ENCODE measurements at places on chromosomes 13 and 19.

DNA sequence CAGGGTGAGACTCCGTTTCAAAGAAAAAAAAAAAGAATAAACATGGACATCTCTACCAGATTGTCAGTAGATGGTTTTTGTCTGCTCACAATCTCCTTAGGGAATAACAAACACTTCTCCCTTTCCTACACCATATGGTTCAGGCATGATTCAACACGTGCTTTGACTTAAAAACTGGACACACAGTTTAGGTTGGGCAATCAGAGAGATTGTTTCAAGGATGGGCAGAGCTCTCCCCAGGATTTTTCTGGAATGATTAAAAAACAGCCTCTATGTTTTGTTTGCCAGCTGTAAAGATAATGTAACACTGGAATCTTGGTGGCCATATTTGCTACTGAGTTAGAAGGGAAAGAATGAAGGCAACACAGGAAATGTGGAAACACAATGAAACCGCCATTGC lies 150.1 kb upstream of the TSC22D1 start:
- DNase-seq: no peak

DNA sequence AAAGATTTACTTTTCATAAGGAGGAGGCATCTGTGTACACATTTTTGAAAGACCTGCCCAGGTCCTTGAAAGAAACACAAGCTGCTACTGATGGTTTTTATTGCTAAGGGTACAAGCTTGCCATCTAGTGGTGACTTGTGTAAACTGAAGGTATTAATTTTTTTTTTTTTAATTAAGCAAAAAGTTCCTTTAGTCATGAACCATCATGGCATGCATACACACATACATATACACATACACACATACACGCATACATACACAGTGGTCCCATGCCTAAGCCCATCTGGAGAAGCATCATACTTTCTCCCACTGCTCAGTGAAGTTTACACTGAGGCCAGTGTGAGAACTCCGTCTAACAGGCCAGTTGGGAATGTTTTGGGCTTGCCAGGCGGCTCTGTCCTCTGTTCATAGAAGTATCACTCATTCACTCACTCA lies 312.5 kb downstream of the DCLK1 start:
- DNase-seq: no peak

DNA sequence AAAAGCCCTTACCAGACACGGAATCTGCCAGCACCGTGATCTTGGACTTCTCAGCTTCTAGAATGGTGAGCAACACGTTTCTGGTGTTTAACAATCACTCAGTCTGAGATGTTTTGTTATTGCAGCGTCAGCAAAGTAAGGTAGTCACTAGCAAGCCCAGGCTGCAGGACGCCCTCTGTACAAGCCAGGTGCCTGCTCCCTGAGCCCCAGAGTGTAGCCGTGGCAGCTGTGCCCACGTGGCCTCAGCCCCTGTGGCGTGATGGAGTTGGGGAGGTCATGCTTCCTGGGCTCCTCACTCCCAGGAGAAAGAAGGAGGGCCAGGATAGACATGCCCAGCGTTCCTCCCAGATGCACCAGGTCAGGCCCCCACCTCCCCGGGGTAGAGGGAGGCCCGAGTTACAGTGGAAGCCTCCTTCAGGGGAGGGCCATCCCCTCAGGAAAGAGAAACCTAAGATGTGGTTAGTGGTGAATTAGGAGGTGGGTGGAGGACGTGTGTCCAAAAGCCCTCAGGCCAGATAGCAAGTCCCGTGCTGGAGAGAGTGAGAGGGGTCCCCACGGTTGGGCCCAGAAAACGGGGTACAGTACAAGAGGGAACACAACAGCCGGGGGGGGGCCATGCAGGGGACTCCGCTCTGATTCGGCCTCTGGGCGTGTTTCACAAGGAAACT lies 169.6 kb upstream of the SOX1 start:
- no peak for DNase-seq

- no peak for DNase-seq
Observed at GRCh38 chr13:104043184-104043583, 977.0 kb upstream of the SLC10A2 start.

GRCh38 chr13:23622985-23623384 lies 52.8 kb downstream of the TNFRSF19 start:
- no peak for DNase-seq

DNA sequence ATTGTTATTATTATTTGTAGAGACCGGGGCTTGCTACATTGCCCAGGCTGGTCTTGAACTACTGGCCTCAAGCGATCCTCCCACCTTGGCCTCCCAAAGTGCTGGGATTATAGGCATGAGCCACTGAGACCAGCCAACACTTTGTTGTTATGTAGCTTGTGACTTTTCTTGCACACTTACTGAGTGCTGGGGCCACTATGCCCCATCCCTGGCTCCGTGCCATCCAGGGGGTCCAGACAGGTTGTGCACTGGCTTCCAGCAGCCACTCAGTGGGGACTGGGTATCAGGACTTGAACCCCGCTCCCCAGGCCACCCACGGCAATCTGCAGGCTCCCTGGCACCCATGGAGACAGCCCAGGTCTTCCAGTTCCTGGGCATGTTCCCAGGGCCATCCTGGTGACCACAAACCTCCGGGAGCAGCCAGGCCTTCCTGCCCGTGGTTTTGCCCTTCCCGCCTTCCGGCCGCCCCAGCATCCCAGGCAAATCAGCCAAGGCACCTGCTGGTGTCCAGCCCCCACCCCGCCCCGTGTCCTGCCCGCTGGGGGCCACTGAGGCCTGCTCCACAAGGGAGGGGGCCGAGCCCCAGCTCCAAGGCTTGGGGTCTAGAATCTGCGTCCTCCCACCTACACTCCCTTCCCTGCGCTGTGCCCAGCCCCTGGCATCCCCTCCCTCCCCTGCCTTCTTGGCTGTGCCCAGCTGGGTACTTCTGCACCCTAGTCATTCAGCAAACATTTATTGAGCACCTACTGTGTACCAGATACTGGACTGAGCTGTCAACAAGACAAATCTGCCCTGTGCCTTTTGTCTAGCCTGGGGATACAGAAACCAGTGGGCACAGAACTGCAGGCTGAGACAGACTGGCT lies 23.7 kb upstream of the SEMA6B start:
- no peak for DNase-seq

- no peak for DNase-seq
Observed at GRCh38 chr13:70874636-70875035, 766.4 kb upstream of the KLHL1 start.

DNA sequence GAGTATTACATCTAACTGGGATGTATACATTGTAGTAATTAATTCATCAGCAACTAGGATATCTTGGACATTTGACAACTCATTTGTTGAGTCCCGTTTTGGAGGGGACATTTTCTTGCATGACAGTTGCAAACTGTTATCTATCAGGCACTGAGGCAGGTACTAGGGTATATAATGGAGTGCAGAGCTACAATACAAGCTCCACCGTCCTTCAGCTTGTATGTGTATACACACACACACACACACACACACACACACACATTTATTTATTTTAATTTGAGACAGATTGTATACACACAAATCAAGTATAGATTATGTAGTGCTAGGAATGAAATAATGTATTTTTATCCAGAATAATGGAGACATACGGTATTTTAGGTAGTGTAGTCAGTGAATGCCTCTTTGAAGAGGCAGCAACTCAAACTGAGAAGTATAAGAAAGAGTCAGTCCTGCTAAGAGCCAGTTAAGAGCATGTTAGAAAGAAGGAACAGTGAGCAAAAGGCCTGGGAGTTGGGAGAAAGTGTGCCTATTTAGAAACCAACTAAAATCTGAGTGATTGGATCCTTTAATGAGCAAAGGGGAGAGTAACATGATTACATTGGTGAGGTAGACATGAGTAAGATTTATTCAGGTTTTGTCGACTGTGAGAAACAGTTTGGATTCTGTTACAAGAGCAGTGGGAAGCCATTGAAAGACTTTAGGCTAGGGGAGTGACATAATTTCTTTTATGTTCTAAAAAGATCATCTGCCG lies 74.5 kb downstream of the NBEA start:
- no peak for DNase-seq

DNA sequence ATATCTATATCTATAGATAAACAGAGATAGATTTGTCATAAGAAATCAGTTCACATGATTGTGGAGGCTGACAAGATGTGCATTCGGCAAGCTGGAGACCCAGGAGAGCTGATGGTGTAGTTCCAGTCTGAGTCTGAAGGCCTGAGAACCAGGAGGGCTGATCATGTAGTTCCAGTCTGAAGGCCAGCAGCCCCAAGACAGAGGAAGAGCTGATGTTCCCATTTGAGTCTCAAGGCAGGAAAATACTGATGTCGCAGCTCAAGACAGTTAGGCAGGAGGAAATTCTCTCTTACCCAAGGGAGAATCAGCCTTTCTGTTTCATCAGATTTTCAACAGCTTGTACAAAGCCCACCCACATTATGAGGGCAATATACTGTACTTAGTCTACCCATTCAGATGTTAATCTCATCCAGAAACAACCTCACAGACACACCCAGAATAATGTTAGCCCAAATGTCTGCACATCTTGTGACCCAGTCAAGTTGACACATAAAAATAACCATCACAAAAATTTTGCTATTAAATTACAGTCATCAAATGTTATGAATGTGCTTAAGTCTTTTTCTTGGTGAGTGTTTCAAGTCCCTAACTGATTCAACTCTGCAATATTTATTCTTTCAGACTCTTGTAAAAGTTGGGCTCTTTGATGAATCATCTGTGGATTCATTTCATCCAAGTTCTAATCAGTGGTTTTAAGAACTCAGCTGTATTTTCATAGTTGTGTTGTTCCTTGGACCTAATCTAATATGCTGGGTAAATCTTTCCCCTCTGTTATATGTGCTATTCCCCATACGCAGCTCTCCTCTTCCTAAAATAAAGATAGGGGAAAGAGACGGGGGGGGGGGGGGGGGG lies 22.7 kb upstream of the LRCH1 start:
- DNase-seq: no peak

DNA sequence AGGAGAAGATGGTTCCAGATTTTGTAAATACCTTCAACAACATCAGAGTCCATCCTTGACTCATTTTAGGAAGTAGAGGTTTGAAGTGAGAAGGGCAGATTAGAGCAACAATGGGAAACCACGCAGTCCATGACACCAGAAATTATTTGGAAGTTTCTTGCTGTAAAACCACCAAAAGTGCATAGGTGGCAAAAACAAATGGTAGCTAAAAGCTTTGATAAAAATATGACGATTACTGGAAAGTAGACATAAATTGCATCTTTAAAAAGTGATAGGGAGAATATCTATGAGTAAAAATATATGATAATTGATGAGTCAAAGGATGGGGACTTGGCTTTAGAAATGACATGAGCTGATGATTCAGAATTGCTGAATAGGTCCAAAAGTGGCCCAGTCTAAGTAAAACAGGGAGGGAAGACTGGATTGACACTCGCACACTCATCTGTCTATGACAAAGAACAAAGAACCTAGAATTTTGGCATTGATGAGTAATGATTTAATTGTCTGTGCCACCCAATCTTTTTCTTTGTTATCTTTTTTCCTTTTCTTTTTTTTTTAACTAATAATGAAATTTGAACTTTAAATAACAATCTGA lies 472.2 kb downstream of the MYO16 start:
- DNase-seq: no peak

DNA sequence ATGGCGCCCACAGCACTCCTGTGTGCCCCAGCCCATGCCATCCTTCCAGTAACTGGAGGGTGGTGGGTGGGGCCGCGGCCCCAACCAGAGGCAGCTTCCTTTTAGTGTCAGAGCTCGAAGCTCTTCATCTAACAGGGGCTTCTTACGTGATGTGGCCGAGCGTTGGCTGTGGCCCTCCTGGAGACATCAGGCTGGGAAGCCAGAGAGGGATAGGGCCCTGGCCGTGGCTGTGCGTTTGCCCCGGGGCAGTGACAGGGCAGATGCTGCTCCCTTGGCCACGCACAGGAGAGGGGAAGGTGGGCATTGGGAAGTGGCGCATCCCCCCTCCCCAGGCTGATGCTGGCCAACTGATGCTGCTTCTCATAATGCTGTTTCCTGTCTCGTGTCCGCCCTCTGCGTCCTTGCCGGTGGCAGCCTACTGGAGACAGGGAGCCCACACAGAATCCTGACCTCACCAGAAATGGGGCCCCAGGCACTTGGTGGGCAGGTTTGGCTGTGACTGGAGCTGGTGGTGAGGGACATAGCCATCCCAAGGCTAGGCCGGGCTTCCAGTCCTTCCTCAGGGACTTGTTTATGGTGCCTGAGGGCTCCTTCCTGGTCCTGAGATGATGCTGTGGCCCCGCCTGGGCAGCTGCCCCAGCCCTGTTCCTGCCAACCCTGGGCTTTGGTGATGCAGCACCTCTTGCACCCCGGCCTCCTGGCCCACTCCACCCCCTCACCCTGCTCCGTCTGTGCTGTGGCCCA lies 34.3 kb downstream of the ATP4B start:
- no peak for DNase-seq

DNA sequence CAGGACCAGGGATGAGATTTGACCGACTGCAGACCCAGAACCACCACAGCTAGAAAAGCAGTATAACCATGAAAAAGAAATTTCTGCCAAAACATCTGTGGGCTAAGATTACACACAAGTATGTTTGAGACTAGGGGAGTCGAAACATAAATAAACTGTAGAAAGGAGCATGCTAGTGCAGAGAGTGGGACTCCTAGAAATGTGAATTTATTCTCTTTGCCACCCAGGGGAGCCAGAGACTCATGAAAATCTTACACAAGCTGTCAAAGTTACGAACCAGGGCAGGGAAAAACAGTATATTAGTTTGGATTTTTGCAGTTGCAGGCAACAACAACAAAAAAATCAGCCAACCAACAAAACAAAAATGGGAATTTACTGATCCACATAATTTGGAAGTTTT lies 12.3 kb upstream of the HSPH1 start:
- no peak for DNase-seq

GRCh38 chr19:35080613-35081170 lies 34.9 kb upstream of the FXYD3 start:
- DNase-seq: no peak

GRCh38 chr19:3658004-3658869 lies 31.6 kb upstream of the CACTIN start:
- DNase-seq: no peak

GRCh38 chr19:32674153-32674930 lies 638 bp downstream of the ANKRD27 start:
- no peak for DNase-seq

DNA sequence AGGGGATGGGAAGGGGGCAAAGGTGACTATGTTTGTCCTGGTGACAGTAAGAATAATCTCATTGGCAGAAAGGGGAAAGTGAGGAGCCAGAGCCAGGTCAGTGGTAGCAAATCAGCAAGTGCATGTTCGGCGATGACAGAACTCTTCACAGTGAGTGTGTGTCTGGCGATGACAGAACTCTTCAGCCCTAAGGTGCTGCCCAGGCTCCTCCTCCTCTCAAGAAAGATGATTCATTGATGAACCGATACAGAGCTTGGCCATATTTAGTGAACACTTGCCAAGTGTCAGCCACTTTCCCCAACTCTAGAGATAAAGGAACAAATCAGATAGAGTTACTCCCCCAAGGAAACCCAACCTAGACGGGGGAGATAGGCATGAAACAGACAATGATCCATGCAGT lies 199.3 kb upstream of the UBL3 start:
- no peak for DNase-seq

GRCh38 chr13:105097521-105097920 lies 1437.9 kb downstream of the EFNB2 start:
- DNase-seq: no peak

DNA sequence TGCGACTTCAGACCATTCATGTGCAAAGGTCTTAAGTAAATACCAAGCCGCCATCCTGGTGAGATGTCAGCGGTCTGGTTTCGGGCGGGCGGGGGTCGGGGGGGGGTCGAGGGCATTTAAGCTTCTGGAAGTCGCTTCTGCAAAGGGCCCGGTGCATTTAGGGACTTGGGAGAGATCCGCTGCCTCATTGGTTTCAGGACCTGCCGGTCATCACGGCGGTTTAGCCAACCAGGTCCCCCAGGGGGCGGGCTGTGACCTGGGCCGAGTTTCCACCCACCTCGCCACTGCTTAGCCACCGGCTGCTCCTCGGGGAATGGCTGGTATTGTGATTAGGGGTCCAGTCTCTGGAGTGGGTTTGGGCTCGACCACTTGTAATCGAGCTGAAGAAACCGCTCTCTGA lies 7.8 kb downstream of the ANKLE1 start:
- DNase-seq: no peak
